ENCODE measurements at places on chromosomes 7 and 10. TPM values are rescaled to one million over a fixed set of nuclear protein-coding genes. Genes with fewer than 3 reads are reported as not detected.

SLC13A4 gene
- not detected for total RNA-seq

BMPER gene
- total RNA-seq = 2.6 TPM

OR2A5 gene
- total RNA-seq = not detected

SPDYE2B gene
- total RNA-seq = not detected

STEAP1B gene
- total RNA-seq = 0.13 TPM

IFIT1B gene
- total RNA-seq = not detected

HOXA9 gene
- total RNA-seq = 87.0 TPM

MORN4 gene
- total RNA-seq = 9.5 TPM

PNLIP gene
- total RNA-seq = not detected

EVX1 gene
- not detected for total RNA-seq

DENND11 gene
- total RNA-seq = 5.4 TPM

NEURL1 gene
- 0.51 TPM for total RNA-seq

RBP3 gene
- total RNA-seq = not detected

ZNF777 gene
- total RNA-seq = 10.9 TPM

C10orf67 gene
- total RNA-seq = under 0.01 TPM

YWHAG gene
- 71.5 TPM for total RNA-seq

GARIN1A gene
- 0.13 TPM for total RNA-seq

CPVL gene
- 10.3 TPM for total RNA-seq

SLIT1 gene
- 0.16 TPM for total RNA-seq

SLC13A1 gene
- not detected for total RNA-seq

DUSP5 gene
- 22.6 TPM for total RNA-seq

FOXI2 gene
- not detected for total RNA-seq

CCDC7 gene
- total RNA-seq = 0.76 TPM

GLI3 gene
- total RNA-seq = 3.6 TPM

CUBN gene
- total RNA-seq = 0.16 TPM

CRTAC1 gene
- 0.65 TPM for total RNA-seq

GSTK1 gene
- 234 TPM for total RNA-seq

LIPM gene
- total RNA-seq = not detected

AGBL3 gene
- 0.89 TPM for total RNA-seq

ACSM6 gene
- total RNA-seq = not detected

SLC35G1 gene
- 5.1 TPM for total RNA-seq

Measured in mesangial cell (primary cell).